ENCODE measurements at places on chromosomes 7 and 10. TPM values are rescaled to one million over a fixed set of nuclear protein-coding genes. Genes with fewer than 3 reads are reported as not detected.

Gene ARMC3
- total RNA-seq: 0.79 TPM

Gene CTAGE6
- not detected for total RNA-seq

Gene CHRM2
- not detected for total RNA-seq

Gene NME8
- total RNA-seq: not detected

Gene FFAR4
- 0.06 TPM for total RNA-seq

Gene SIRT1
- total RNA-seq: 19.0 TPM

Gene RAB19
- total RNA-seq: not detected

Gene GJD4
- not detected for total RNA-seq

Gene OPN1SW
- not detected for total RNA-seq

Gene POM121C
- 36.1 TPM for total RNA-seq

Gene PUS7
- total RNA-seq: 22.8 TPM

Gene GPNMB
- total RNA-seq: 3.1 TPM
